ENCODE measurements at places on chromosomes 7 and 10.

GRCh38 chr10:73247509-73248258 is 629 bp upstream of the DNAJC9 start:
- no peak for DNase-seq

DNA sequence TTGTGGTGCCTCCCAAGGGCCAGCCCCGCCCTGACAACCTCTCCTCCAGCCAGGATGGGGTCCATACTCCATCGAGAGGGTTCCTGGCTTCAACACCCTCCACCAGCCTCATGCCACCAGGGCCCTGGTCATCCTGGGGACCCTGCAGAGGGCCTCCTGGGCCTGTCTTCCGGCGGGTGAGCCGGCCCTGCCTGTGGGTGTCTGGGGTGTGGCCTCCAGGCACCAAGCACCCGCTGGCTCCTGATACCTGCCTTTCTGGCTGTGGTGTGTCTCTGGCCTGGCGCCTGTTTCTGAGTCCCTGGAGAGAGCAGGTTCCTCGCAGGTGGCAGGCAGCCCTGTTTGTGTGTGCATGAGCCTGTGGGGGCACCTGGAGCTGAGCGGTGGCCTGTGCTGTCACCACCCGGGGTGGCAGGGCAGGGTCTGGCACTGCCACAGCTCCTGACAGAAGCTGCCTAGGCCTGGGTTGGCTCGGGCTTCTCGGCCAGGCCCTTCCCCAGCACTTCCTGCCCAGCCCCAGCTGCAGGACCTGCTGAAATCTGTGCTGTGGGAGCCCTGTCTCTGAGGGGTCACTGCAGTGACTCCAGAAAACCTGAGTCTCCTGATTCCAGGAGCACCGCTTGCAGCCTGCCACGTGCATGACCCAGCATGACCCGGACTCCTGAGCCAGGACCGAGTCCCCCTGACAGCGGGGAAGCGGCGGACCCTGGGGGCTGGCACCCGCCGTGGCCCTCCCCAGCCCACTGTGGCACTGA is 18.4 kb downstream of the ADAM8 start:
- no peak for DNase-seq

DNA sequence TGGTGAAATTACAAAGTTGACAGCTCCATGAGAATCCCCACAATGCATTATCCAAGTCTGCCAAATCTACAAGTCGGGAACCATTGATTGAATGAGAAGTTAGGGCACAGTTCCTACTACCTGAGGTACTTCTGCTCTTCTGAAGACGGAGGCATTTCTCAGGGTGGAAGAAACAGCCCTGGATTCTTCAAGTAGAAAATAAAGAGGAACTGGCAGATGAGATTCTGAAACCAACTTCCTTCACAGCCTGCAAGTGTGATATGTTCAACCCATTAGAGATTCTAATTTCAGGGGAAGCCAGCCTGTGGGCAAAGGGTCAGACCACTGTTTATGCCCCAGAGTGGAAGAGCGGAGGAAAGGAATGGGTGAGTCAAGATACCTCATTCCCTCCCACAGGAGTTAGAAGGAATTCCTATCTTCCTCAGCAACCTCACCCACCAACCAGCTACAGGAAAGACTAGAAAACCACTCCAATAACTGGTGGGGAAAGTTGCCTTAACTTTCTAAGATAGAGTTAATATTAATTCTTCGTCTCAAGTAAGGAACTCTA is 50.5 kb upstream of the BMPER start:
- no peak for DNase-seq

DNA sequence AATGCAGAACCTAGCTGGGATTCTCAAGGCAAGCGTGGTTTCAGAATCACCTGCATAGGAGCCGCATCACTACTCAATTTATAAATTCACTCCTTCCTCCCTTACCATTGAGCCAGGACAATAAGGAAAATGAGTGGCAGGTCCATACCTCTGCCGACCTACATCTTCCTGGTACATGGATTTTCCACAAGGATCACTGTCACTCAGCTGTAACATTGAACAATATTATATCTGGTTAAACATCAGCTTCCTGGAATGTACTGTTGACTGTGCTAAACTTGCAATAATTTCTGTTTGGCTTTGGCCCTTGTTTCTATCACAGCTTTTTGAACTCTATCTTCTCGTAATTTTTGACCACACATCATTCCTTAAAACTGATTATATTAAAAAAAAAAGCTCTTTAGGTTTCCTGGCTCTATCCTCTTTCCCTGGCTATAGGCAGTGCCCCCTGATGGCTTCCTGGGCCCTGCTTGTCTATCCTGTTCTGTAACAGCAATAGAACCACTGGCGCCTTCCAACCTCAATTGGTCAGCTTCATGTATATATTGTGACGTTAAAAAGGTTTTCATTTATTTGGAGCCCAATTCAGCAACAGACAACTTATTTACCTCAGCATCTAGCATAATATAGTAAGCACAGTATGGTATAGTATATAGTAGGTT is 59.2 kb downstream of the RNLS start:
- no peak for DNase-seq

- DNase-seq: no peak
These were observed 504 bp upstream of the TRRAP start for GRCh38 chr7:98877692-98878364.

DNA sequence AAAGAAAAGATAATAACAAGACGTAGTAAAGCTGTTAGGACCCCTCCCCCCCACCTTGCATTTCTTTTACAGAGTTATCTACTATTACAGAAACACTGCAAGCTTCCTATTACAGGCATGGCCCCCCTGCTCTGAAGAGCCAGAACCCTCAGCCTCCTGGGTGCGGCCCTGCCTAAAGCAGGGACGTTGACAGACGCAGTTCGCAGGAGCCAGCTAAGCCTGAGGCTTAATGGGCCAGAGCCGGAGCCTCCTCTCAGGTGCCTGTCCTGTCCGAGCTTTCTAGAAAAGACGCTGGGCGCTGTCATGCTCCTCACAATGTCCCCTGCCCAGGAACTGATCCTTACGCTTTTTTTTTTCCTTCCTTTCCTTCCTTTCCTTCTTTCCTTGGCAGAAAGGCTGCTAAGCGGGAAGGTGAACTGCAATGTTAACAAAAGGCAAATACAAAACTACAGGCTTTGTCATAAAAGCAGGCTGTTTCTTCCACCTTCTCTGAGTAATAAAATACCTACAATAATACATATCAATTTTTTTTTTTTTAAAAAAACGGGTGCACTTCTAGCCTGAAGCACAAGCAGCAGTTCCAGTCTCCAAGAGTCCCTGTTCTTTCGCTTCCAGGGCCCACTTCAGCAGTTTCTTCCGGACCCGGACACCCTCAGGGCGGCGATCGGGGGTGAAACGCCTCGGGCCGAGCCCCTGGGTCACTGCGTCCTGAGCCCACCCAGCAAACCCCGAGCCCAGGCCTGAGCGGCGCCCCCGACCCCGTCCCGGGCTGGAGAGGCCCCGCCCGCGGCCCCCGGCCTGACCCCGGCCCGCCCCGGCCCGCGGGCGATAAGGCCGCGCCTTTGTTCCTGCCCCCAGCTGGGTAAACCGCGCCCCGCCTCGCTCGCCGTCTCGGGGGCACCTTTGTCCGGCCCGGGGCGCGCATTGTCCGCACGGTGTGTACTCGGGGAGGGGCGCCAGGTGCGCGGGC is 11.2 kb downstream of the MNX1 start:
- DNase-seq: no peak

DNA sequence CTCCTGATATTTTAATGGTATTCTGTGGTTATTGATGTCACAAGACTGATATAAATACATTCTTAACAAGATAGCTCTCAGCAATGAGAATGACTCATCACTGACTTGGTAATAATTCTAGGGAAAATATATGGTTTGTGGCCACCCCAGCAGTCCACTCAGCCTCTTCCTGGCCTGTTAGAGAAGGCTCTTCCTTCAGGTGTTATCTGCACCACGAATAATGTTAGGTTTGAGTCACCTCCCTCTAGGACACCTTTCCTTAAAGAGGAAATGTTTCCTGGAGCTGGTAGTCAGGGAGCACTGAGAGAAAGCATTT is 163.3 kb downstream of the SVIL start:
- no peak for DNase-seq
